ENCODE measurements at places on chromosomes 3 and 15.

DNA sequence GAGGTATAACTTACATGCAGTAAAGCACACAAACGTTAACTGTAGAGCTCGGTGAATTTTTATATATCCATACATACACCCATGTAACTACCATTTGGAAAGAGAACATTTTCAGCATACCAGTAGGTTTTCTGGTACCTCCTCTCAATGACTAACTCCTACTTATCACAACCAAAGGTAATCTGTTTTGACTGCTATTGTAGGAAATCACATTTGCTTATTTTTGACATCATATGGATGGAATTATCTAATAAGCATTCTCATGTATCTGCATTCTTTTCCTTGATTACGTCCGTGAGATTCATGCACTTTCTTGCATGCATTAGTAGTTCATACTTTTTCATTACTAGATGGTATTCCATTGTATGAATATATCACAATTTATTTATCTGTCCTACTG is 76.8 kb downstream of the CSNK1G1 start:
- no peak for DNase-seq

DNA sequence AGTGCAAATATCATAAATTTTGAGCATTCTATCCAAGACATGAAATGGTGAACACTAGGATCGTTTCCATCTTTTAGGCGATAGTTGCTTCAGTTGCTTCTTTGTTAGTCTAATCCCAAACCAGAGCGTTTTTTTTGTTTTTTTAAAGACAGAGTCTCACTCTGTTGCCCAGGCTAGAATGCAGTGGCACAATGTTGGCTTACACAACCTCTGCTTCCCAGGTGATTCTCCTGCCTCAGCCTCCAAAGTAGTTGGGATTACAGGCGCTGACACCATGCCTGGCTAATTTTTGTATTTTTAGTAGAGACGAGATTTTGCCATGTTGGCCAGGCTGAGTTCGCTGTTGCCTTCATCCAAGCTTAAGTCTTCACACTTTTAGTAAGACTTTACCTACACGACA is 265.3 kb downstream of the SHQ1 start:
- DNase-seq, result no peak

- no peak for DNase-seq
These were observed 31.0 kb downstream of the NXPE3 start for GRCh38 chr3:101810022-101810418.

DNA sequence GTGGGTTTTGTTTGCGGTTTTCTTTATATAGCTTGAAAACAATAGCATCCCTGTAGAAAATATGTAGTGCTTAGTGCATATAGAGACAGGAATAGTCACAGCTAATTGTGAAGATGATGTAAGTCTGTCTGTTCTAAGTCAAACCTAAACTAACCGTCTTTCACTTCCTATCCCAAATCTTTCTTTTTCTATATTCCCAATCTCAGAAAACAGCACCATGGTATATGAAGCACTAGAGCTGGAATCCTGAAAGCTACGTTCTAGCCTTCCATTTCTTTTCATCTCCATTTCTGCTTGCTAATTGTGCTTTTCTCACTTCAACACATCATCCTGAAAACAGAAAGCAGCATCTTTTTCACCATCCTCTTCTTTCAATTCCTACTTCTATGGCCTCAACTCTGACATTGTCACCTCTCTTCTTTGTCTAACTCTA is 1235.5 kb downstream of the ROBO2 start:
- DNase-seq, result no peak

DNA sequence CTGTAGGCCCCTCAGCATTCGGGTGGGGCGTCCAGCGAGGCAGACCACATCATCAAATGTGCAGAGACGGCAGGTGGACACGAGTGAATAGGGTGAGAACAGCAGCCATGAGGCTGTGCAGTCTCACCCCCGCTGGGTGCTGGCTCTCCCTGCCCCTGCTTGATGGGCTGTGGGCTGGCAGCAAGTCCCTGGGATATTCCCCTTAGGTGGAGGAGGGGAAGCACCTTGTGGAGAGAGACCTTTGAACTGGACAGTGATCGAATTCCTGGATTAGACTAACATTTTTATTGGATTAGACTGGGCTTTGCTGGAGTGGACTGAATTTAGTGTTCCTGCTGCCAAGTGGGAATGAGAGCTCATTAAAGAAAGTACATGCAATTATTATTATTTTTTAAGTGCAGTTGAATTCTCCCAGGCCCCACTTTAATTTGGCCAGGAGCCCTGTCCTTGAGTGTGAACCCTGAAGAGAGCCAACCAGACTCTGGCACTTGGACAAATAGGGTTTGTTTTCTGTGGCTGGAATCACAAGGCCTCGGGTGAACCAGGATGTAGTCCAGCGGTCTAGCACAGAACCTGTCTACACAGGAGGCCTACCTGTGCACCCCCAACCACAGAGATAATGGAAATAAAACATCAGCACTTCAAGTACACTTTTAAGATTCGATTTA is 193.1 kb downstream of the ABHD5 start:
- DNase-seq, result no peak
